Coronary artery (tissue), 2 donors: ENCODE measurements at places on chromosomes 1 and 21.

DNA sequence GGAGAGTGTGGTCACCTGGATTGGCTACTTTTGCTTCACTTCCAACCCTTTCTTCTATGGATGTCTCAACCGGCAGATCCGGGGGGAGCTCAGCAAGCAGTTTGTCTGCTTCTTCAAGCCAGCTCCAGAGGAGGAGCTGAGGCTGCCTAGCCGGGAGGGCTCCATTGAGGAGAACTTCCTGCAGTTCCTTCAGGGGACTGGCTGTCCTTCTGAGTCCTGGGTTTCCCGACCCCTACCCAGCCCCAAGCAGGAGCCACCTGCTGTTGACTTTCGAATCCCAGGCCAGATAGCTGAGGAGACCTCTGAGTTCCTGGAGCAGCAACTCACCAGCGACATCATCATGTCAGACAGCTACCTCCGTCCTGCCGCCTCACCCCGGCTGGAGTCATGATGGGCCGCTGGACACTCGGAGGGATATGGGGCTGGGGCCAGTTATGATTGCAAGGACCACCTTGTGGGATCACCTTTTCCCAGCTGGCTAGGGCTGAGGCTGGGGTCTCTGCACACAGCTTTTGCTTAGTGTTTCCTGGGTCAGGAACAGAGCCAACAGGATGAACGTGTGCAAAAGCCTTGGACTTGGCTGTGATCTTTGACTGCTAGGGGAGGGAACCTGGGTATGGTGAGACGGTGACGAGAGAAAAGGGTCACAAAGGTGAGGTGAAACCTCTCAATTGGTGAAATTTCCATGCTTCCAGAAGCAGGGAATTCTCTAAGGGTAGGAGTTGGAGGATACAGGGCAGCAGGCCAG, 4.3 kb upstream of the GNAI3 start:
- no peak for DNase-seq

GRCh38 chr1:61828805-61829204, 86.5 kb downstream of the PATJ start:
- DNase-seq, result no peak

DNA sequence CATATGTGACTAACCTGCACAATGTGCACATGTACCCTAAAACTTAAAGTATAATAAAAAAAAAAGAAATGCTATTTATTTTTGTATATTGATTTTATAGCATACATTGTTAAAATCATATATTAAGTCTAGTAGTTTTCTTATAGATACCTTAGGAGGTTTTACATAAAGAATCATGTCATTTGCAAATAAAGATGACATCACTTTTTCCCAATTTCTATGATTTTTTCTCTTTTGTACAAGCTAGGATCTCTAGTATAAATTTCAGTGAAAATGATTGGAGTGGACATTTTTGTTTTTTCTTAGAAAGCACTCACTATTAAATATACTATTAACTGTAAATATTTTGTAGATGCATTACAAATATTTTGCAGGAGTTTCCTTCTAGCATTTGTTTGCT, 20.5 kb upstream of the NTMT2 start:
- no peak for DNase-seq

DNA sequence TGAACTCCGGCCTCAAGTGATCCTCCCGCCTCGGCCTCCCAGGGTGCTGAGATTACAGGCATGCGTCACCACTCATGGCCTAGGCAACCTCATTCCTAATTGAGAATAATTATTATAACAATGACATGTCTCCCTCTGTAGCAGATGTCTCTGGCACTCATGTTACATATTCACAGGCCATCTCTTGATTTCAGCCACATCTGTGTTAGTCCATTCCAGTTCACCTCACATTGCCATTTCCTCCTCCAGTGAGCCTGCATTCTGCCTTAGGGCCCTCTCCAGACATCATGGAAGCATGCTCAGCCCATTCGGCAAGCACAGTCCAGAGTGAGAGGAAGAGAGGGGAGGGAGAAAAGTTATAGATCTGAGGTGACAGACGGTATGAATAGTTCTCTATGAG, 32.5 kb downstream of the CDKN2C start:
- no peak for DNase-seq

DNA sequence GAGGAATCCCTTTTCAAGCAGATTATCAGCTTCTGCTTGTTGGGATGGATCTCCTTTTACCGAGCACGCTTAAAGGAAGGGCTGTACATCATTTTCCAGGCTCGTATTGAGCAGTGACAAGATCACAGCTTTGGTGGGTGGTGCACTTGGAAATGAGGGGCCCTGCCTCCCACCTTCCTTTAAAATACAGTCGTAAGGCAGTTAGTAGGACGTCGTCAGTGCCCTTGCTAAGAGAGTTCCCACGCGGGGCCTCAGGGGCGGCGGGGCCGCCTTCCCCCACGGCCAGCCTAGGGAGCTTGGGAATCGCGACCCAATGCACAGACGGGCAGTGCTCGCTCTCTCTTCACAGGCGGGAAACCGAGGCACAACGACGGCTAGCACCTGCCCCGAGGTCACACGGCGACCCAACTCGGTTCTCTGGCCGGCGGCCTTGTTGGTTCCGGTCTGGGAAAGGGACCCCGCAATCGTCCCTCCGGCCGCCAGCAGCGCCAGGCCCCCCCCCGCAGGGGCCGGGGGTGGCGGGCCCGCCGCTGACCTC, 58.6 kb downstream of the H3-3A start:
- no peak for DNase-seq

DNA sequence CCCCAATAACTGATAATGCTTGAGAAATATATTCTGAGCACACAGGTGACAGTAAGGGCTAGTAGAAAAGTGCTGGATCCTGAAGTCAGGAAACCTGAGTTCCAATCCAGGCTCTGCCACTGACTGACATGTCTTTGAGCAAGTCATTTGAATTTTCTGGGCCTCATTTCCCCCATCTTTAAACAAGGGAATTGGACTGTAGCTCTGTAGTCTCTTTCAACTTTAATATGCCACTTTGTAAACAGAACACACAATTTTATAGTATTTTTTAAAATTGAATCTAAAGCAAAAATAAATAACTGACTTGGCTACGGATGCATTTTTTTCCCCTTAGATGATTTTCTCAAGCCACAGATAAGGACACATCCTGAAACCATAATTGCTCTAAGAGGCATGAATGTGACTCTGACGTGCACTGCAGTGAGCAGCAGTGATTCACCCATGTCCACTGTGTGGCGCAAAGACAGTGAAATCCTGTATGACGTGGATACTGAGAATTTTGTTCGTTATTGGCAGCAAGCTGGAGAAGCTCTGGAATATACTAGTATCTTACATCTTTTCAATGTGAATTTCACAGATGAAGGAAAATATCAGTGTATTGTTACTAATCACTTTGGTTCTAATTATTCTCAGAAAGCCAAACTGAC, 37.0 kb downstream of the LRIG2 start:
- no peak for DNase-seq

DNA sequence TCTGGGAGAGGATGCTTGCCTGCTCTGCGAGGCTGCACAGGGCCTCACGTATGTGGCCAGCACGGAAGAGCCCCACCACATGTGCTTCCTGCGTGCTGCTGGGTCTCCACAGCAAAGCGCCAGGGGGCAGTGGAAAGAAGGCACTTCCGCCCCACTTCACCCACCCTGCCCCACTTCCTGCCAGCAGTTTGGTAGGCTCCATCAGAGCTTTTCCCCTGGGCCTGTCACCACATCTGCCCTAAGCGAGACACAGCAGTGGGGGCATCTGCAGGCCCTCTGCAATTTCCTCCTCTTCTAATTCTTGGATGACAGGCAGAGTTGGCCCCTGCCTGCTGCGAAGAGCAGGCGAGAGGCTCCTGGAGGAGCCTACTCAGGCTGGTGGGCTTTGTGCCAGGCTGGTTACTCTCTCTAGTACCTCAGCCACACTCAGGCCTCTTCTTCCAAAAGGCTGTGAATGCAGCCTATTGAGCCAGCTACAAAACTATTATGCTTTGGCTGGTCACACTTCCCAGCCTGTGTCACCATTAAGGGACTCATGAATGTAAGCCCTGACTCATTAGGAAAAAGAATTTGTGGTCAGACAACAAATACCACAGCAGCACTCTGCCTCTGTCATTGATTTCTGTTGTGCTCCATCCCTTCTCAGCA, 25.0 kb downstream of the CD244 start:
- peak; percentile 71 for DNase-seq

DNA sequence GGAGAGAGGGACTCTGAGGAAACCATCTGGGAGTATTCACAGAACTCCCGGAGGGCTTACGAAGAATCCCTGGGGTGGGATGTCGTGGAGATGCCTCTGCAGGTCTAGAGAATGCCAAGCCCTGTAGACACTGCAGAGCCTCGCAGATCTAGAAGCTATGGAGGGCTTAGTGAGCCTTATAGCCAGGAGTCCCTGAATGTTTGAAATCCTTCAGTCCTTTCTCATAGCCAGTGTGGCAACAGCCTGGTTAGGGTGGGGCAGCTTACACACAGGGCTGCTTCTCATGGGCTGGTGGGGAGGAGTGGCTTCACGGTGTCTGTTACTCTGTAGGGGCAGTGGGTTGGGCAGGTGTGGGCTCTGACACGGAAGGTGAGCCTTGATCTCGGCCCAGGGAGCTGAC, 44.2 kb upstream of the KDM4A start:
- no peak for DNase-seq

DNA sequence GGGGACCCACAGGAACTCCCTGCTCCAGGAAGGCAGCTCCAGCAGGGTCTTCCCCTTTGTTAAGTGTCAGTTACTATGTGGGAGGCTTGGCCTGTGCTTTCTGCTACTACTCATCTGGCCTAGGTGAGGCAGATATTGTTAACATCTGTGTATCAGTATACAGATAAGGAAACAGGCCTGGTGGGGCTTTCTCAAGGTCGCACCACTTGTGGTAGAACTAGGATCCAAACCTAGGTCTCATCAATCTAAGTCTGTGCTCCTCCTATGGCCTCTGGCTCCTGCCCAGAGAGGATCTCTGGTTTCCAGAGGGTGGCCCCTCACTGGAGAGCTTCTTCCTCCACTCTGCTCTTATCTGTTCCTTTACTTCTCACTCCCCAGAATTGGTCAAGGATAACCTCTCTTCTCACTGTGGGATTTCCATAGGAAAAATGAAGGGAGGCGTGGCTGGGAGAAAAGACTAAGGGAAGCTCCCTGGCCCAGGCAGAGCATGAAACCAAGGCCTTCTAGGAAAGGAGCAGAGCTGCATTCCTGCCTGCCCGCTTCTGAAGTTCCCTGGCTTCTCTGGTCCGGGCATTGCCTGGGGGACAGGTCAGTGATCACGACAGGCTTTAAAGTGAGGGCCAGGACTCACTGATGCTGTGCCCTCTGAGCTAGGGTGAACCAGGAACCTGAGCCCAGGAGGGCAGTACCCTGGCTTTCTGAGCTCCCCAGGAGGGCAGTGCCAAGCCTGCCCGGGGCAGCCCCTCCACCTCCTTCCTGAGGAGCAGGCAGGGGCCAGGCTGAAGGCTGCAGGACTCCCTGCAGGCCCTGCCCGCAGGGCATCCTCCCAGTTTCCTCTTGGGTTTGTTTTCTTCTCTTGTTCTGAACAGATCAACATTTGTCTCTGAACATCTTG, 5.8 kb downstream of the KCNC4 start:
- DNase-seq, result no peak

GRCh38 chr1:177959811-177960515, 9.9 kb downstream of the SEC16B start:
- no peak for DNase-seq

DNA sequence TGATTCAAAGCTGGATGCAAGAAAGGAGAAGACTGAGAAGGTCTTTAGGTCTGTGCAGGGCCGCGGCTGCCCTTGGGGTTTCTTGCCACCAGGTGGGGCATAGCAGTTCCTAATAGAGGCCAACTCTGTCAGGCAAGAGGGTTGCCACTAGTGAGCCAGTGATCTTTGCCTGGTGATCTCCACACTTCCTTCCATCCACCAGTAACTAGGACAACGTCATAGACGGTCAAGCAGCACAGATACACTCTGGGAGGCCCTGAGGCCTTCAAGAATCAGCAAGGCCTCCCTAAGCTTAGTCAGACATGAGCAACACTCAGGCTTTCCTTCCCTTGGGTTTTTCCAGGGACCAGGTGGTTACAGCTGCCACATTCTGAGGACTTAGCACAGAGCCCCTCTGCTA, 32.9 kb upstream of the ATP2B4 start:
- DNase-seq, result no peak

GRCh38 chr1:9271283-9271682, 21.4 kb upstream of the SPSB1 start:
- no peak for DNase-seq

DNA sequence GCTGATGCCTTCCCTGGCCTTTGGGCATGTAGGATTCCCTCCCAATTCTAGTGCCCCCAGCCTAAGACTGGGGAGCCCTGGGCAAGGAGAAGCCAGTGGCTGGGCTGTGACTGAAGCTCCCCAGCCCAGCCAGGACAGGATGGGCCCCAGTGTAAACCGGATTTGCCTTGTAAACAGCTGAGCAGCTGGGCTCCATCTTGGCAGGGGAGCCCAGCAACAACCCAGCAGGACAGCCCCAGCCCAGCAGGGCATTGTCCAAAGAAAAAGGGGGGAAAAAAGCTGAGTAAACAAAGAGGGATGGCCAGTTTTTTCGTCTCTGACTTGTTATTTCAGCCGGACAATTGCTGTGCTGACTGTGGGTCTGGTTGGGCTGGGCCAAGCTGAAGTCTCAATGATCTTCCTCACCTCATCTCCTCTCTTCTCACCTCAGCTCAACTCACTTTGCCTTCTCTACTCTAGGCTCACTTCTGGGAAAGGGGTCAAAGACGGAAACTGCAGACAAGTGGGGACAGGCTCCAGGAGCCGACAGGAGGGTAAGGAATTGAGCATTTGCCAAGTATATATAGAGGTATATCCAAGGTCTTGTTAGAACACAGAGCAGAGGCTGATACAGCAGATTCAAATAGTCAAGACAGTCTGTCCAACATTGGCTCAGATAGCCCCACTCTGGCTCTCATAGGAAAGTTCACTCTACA, 97.7 kb downstream of the TMEM53 start:
- DNase-seq, result no peak

DNA sequence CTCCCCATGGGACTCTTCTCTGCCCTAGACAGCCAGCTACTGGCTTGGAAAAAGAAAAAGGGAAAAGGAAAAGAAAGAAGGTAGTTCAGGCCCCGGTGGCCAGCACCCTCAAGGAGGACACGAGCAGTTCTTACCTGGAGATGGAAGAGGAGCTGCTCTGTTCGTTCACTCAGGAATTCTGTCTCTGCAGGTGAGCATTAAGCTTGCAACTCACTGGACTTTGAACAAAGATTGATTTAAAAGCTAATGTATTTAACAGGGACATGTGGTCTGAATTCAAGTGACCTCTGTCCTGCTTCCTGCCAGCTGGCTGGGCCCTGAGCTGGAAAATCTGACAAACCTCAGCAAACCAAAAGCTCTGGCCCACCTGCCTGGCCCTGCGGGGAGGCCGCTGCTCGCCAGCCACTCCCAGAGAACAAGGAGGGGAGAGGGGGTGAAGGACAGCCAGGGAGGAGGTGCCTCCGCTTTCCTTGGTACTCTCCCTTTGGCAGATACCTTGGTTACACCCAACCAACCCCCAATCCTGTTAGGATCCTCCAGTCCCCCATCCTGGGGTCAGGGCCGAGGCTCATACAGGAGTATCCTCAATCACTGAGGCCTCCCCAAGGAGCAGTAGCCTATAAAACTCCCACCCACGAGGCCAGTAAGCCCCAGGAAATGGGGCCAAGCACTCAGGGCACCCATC, at the start of gene PDZK1:
TSS of gene PDZK1 (minus strand) at position 186 of the 685 bp plus-strand sequence. CDS start 19,347 bp downstream, outside the sequence.
- DNase-seq, result no peak

GRCh38 chr1:82299656-82300055, 498.9 kb downstream of the ADGRL2 start:
- DNase-seq, result no peak

GRCh38 chr1:202106340-202107254, 16.1 kb upstream of the GPR37L1 start:
- DNase-seq, result no peak
